SJSA1 (cell line): ENCODE measurements at places on chromosomes 6 and 20.
A peak's percentile ranks its signal among the peaks of the same experiment; 100 is the strongest.

DNA sequence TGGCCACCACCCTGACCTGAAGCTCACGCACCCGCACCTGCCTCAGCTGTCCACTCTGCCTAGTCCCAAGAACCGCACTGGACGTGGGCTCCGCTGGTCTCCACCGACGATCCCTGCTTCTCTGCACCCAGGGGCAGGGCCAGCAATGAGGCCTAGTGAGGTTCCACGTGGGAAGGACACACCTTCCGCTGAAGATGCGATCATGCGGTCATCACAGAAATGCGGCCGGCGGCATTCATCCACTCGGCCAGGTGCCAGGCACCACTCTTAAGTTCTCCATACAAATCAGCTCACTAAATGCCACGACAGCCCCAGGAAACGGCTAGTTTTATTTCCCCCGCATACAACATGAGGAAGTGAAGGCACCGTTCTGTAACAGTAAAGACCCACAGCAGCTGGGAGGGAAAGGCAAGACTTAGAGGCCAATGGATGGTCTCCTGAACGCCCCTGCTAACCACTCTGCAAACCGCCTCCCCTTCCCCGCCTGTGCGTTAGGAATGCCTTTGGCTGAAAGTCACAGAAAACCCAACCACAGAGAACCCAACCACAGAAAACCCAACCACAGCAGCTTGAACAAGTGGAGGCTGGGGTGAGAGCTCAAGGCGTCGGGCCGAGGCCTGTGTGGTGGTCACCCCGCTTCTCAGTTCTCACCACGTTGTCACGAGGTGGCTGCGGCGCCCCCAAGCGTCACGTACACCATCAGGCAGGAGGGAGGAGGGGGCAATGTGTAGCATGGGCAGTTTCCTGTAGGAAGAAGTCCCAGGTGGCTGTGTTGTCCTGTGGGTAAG is 204.4 kb downstream of the TAF4 start:
- DNase-seq: no peak

GRCh38 chr6:142868917-142869316 is 76.1 kb downstream of the HIVEP2 start:
- DNase-seq: no peak

DNA sequence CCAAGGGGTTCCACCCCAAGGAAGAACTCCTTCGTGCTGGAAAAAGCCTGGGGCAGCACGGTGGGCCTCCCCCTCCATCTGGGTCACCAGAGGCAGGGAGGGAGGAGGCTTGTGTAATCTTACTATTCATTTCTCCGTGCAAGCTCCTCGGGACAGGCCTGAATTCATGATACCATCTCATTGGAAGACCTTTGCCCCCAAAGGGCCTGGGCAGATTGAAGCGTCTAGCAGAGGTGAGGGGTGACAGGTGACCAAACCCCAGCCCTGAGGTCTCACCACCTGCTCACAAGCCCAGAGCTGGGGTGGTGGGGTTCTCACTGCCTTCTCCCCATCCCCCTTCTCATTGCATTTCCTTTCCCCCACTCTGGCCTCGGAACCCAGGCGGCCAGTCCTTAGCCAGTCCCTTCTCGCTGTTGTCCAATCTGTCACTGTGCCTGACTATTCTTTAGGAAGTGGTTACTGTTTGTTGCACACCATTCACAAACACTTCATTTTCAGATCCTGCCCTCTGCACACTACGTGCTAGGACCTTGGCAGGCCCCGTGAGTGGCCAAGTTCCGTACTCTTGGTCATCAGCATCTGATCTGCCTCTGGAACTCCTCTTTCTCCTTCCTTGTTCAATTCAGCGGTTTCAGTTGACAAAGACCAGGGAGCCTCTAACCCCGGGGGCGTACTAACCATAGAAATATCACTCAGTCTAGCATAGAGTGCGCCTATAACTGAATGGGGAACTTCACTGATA is 137.1 kb downstream of the LY86 start:
- DNase-seq: no peak

DNA sequence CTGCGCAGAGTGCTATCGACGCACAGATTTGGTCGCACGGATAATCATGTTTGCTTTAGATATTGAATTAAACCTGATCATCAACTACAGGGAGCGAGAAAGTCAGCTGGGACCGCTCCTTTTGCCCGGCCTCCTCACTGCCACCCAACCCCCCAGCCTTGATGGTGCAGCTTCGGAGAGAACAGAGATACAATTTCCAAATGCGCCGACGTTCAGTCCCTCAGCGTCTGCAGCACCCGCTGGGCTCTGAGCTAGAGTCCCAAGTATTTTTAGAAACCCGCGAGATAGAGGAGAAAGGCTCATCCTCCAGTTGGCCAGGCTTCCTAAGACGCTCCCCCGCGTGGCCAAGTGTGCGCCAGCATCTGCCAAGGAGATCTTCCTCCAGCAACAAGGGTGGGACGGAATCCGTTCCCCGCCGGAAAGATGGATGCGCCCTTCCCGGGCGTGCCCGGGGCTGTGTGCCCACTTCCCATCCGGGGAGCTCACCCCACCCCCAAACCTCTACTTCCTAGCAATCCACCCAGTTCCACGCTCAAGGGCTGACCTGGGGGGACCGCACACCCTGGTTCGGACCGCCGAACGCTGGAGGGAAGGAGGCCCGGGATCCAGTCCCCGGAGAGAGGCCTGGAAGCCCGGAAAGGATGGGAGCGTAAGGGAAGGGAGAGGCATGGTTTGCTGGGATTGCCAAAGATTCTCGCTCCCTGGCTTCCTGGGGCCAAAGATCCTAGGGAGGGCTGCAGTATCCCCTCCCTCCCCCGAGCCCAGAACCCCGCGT is 4.1 kb downstream of the NKX2-2 start:
- DNase-seq: no peak

GRCh38 chr6:1379017-1379787 is 10.2 kb upstream of the FOXF2 start:
- DNase-seq: no peak

DNA sequence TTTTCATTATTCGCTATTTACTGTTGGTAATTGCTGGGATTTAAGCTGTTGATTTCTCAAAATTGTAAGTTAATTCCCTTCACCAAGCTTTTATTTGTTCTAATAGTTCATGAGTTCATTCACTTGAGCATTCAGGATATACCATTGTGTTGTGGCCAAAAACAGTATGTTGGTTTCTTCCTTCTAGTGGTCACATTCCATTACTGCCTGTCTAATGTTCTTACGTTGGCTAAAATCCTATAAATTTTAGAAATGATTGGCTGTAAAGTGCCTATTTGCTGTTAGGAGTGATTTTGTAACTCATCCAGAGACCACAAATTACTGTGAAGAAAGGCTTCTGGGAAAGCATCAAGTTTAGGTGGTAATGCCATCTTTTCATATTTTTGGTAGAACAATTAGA is 76.3 kb downstream of the FARS2 start:
- DNase-seq: no peak

DNA sequence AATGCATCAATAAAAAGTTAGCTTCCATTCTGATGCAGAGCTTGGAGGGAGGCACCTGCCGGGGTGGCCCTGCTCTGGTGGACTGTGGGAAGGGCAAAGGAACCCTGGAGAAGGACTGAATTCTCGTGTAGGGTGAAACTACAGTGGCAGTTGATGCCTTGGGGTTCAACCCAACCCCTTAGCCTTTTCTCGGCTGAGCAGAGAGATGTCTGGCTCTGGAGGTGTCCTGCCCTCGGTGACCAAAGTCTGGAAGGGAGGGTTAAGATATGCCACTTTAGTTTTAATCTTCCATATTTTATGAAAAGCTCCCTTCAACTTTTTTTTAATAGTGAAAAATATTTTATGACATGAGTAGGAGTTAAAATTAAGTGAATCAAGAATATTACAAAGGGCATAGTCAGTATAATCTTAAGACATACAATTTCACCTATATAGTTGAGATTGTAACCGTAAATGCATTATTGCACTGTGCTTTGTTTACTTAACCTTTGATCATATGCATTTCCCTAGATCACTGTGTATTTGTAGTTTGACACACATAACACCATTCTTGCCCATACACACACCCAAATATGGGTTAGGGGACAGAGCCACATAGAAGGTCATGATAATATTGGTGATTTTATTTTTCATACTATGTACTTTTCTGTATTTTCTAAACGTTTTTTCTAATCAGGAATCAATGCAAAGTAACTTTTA is 179.6 kb downstream of the MCHR2 start:
- no peak for DNase-seq

DNA sequence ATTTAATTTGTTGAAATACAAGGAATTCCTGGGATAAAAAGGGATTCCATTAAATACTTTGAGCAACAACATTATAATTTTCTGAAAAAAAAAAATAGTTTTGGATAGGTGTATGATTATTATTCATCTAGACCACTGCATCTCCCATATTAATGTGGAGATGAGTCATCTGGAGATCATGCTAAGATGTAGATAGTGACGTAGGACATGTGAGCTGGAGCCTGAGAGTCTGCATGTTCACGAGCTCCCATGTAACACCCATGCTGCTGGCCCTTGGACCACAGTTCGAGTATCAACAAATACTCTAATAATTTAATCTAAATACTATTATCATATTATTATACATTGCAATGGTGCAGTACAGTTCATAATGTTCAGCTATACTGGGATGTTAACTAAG is 91.6 kb downstream of the EPM2A start:
- no peak for DNase-seq

DNA sequence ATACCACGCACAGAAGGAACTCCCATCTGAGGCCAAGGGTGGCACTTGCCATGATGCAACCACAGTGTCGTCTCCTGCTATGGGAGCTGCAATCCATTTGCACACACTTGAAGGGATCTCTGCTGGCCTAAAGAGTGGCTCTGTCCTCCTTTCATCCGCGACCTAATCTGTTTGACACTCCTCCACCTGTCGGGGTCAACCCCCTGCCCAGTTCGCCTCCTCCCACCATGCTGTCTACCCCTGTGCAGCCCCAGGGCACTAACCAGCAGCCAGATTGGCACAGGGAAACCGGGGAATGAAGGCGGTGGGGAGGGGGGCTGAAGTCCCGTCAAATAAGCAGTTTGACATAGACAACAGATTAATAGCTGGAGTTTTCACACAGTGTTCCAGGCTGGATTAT is 58.1 kb upstream of the FOXQ1 start:
- DNase-seq: no peak

DNA sequence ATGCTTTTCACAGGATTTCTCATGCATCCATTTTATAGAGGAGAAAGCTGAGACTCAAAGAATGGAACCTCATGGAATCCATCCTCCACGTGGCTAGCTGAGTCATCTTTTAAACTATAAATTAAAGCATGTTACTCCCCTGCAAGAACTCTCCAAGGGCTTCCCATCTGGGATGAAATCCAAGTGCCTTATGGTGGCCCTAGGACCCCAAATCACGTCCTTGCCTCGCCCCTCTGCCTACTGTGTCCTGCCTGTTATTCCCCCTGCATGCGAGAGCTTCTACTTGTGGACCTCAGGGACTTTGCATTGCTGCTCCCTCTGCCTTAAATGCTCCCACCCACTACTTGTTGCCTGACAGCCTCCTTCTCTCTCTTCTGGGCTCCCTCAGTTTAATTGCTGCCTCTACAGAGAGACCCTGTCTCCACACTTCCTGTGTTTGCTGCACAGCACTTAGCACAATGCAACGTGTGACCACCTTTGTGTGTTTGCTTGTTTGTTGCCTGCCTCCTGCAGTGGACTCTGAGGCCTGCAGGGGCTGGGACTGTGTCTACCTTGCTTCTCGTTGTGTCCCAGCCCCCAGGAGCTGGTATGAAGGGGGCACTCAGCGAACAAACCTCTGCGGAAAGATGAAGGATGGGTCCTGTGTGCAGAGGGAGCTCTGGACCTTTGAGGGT is 39.4 kb downstream of the TOX2 start:
- no peak for DNase-seq

- no peak for DNase-seq
Observed at GRCh38 chr6:163983679-163984078, 569.2 kb downstream of the QKI start.

- DNase-seq: no peak
Observed at GRCh38 chr6:93164781-93165180, 254.6 kb downstream of the EPHA7 start.

DNA sequence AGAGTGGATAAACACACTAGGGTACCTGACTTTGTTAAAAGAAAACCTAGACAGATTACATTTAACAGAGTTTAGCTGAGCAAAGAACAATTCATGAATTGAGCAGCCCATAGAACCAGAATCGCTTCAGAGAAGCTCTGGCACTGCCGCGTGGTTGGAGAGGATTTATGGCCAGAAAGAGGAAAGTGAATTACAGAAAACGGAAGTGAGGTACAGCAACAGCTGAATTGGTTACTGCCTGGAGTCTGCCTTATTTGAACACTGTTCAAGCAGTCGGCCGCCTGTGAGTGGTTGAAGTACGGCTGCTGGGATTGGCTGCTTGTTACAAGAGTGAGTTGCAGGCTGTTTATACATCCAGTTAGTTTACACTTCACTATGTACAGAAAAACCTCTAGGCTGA is 253.8 kb upstream of the CDYL start:
- no peak for DNase-seq

DNA sequence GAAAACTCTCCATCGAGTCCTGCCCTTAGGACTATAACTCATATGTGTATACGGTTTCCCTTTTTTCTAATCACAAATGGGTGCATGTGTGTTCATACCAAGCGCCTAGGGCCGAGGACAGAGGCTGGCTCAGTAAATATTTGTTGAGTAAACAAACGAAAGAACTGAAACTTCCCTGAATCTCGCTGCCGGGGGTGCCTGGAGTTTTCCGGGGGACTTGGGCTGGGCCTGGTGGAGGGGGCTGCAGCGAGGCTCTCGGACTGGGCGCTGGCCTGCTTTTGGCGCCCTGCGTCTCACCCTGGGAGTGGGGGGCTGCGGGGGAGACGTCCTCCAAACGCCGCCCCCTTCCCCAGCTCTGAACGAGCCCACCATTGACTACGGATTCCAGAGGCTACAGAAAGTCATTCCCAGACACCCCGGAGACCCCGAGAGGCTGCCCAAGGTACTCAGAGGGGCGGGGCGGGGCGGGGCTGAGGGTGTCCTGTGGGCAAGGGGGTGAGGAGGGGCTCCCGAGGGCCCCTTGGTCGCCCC is 49.0 kb downstream of the CPXM1 start:
- DNase-seq: peak; percentile 20

GRCh38 chr20:4102381-4102780 is 87.0 kb upstream of the RNF24 start:
- DNase-seq: no peak
